Activated T-cell treated with anti-CD3 and anti-CD28 coated beads, Interleukin-2, amount 50 U/mL, for 4 hours (primary cell): ENCODE measurements at places on chromosomes 7 and 10. TPM values are rescaled to one million over a fixed set of nuclear protein-coding genes. Genes with fewer than 3 reads are reported as not detected.

Gene CYP2W1
- total RNA-seq: not detected

Gene ARMH3
- 16.6 TPM for total RNA-seq

Gene FAM25C
- total RNA-seq: not detected

Gene ADGRA1
- not detected for total RNA-seq

Gene TSPAN13
- total RNA-seq: 4.0 TPM

Gene AKR1C4
- not detected for total RNA-seq

Gene GPR85
- not detected for total RNA-seq

Gene FAM171A1
- total RNA-seq: 4.2 TPM

Gene SORCS1
- total RNA-seq: not detected

Gene IGFBP3
- 0.87 TPM for total RNA-seq

Gene EPHA1
- 1.1 TPM for total RNA-seq

Gene CPA1
- 11.6 TPM for total RNA-seq

Gene ACBD7
- 0.23 TPM for total RNA-seq

Gene PLXNA4
- 0.38 TPM for total RNA-seq

Gene CALHM3
- not detected for total RNA-seq

Gene TET1
- total RNA-seq: 0.23 TPM

Gene CALML3
- not detected for total RNA-seq

Gene PFKP
- 253 TPM for total RNA-seq

Gene FGFR2
- total RNA-seq: 0.18 TPM

Gene GRM3
- not detected for total RNA-seq

Gene FGL2
- total RNA-seq: 0.37 TPM

Gene SKIDA1
- not detected for total RNA-seq

Gene PRKAR1B
- total RNA-seq: 58.6 TPM

Gene NRCAM
- 0.69 TPM for total RNA-seq

Gene TEX36
- total RNA-seq: not detected

Gene COMMD3
- total RNA-seq: 51.0 TPM

Gene EGFR
- total RNA-seq: 0.11 TPM

Gene ALOX5
- total RNA-seq: 1.1 TPM

Gene WDR86
- total RNA-seq: 0.46 TPM

Gene UPK3BL2
- total RNA-seq: 8.5 TPM

Gene NPC1L1
- total RNA-seq: not detected

Gene INHBA
- total RNA-seq: 0.38 TPM

Gene MKX
- 0.37 TPM for total RNA-seq

Gene RSBN1L
- total RNA-seq: 17.4 TPM

Gene MPP7
- 3.2 TPM for total RNA-seq

Gene GAD2
- total RNA-seq: not detected

Gene TACR2
- total RNA-seq: not detected

Gene A1CF
- total RNA-seq: 0.13 TPM

Gene HYAL4
- not detected for total RNA-seq

Gene SMARCD3
- 2.5 TPM for total RNA-seq

Gene NEBL
- total RNA-seq: 0.11 TPM

Gene SLC26A5
- total RNA-seq: not detected

Gene PROSER2
- total RNA-seq: 3.5 TPM

Gene KNDC1
- total RNA-seq: not detected

Gene PAPOLB
- 0.05 TPM for total RNA-seq

Gene CDHR1
- 0.28 TPM for total RNA-seq
